Activated naive CD8-positive, alpha-beta T cell treated with anti-CD3 and anti-CD28 coated beads, Interleukin-2, amount 50 U/mL, for 16 hours (primary cell): ENCODE measurements at places on chromosomes 4 and X.
A peak's percentile ranks its signal among the peaks of the same experiment; 100 is the strongest.

GRCh38 chrX:7082556-7082955 is 65.0 kb upstream of the STS start:
- DNase-seq, result no peak

DNA sequence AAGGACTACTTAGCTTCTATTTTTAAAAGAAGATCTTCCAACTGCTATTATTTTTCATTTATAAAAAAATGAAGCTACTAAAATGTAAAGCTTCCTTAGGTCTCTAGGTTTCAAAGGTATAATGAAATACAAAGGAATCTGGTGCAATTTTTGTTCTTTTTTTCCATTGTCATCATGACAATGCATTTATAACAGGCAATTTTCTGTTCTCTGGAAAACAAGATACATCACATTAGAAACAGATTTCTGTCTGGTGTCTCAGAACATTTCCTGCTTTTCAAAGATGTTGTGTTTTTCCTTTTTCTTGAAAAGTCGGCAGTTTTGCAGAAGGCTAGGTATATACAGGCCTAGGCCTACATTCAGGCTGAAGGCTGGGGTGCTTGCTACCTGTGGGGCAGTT is 63.6 kb upstream of the ATP8A1 start:
- no peak for DNase-seq

DNA sequence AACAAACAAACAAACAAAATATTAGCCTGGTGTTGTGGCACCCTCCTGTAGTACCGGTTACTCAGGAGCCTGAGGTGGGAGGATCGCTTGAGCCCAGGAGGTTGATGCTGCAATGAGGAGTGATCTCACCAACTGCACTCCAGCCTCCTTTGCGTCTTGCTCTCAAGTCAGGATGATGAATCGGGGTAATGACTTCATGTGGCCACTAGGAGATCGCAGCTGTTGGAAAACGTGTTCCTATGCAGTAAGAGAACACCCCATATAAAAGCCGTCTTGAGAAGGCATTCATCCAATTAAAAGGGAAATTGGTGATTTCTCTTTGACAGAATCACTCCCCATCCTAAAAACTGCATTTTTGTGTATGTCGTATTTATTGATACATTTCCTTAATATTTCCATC is 6.9 kb downstream of the CCNB3 start:
- no peak for DNase-seq

GRCh38 chrX:133189195-133189594 is 29.0 kb downstream of the TFDP3 start:
- no peak for DNase-seq

- DNase-seq, result no peak
Measured at GRCh38 chrX:9911487-9911886, 55.7 kb upstream of the CLDN34 start.

- DNase-seq, result no peak
Measured at GRCh38 chr4:113368056-113368455, 318.6 kb downstream of the ANK2 start.

DNA sequence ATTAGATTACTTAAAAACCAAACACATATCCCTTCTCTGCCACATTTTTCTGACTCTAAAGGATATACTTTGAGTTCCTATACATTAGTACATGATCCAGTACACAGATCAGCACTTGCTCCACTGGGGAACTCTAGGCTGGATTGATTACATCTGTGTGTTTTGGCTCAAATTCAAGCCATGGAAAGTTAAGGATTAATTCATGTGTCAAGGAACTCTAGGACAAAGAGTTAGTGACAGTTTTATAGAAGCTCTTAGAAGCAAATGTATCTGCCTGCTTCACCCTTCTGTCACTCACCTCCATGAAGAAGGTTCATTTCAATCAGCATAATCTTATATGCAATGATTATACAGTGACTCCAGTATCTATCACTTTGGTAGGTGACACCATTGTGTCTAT is 43.2 kb downstream of the SCFD2 start:
- no peak for DNase-seq

DNA sequence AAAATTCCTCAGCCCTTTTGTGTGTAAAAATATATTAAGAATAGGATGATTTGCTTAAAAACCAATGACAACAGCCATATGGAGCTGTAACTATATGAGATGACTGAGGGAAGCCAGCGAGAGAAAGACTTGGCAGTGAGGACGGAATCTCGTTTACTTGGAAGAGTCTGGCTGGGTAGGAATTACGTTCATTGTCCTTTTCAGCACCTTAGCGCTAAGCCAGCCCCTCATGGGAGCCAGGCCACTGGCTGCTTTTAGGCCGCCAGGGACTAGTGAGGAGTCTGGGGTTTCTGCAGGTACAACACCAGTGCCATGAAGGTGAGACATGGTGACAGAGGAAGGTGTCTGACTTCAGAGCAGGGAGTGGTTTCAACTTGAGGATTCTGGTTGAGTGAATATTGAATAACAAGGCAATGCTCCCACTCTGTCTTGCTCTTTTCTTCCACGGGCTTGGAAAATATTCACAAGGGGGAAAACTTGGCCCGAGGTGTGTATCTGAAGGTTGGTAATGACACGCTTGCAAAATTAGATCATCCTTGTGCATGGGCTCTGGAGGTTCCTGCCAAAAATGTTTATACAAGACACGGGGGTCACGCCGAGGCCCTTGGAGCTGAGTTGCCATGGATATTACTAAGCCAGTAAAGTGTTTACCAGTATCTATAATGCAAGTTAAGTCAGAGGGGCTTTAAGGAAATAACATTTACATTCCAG is 17.4 kb downstream of the KLF3 start:
- DNase-seq, result no peak

DNA sequence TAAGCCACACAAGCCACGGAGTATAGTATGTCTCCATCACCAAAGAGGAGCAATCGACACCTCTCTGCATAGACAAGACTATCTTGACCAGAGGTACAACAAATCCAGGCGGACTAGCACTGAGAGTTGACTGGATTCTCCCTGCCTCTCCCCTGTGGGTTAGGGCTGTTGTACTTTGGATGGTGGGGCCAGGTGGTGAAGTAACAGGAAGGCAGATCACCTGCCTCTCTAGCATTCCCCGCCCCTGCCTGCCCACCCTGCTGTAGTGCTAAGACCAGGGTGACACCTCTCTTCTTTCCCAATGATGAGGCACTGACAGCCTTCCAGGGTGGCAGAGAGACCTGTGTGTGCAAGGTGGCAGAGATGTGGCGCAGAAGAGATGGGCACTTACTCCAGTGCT is 47.5 kb upstream of the TRIM2 start:
- DNase-seq, result no peak

DNA sequence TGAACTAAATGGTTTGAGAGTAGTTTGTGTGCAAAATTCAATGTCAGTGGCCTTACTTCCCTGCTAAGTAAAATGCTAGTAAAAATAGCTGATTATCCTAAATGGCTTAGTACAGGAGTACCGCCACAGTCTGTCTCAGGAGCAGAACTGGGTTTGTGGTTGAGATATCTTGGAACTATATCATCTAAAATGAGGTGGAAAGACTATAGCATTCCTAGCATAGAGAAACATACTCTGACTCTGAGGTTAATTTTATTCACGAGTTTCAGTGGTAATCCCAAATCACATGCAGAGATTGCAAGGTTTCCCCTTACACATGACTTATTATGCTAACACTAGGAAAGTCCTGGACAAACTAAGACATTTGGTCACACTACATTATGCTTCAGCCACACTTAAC is 70.4 kb downstream of the OR13H1 start:
- no peak for DNase-seq

DNA sequence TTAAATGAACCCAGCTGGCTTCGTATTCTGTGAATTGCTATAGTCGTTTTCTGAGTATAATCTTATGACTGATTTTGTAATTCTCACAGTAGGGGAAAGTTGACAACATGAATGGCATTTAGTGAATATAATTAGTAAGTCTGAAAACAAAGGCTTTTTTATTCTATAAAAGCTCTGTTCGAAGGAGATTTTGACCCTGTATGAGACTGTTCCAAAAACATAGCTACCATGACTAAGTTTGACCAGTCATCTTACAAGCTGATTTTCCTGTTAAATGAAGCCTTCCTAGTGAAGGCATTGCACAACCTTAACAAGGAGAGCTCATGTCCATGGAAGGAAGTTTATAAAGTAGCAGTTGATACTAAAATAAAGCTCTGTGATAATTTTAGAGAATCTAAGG is 242.3 kb downstream of the RPA4 start:
- DNase-seq, result no peak

DNA sequence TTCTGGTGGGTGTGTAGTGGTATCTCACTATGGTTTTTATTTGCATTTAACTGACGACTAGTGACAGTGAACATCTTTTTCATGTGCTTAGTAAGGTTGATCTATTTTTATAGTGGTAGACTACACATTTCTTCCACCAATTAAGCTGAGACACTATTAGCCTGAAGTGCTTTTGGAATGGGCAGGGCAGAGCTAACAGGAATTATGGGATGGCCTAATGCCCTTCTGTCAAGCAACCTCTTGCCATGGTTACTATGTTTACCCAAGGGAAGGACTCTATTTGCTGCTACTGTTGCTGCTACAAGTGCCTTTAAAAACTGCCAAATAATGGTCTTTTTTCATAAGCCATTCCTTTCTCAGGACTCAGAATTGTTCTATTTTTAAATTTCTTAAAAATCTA is 676.7 kb upstream of the ACTRT1 start:
- DNase-seq, result no peak

GRCh38 chr4:141099326-141099725 is 33.9 kb downstream of the RNF150 start:
- no peak for DNase-seq

GRCh38 chr4:35771571-35771970 is 472.7 kb downstream of the ARAP2 start:
- no peak for DNase-seq

GRCh38 chr4:185683222-185683621 is 128.8 kb downstream of the SORBS2 start:
- DNase-seq, result no peak

DNA sequence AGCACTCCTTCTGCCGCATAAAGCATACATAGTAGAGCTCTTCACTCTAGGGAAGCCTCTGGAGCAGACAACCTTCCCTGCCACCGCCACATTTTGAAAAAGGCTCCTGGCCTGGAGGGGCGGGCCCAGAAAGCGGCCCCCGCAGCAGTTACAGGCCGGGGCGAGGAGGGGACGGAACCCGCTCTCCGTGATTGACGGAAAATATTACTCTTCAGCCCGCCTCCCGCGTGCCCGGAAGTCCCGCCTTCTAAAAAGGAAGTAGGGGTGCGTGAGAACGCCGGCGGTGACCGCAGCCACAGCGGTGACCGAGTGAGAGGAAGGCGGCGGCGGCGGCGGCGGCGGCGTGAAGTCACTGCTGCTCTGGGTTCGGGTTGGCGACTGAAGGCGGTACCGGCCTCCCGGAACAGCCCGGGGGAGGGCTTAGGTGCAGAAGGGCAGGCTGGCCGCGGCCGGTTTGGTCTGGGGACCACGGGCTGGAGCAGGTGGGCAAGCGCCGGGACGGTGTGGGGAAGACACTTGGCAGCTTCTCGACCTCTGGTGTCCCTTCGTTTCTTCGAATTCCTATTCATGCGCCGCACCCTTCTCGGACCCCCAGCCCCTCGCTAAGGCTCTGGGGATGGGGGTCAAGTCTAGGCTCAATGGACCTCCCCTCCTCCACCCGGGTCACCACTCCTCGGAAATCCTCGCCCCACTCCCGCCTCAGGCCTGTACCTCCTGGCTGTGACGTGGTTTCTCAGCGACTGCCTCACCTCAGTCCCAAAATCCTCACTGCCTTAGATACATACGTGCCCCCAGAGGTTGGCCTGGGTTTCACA is at the start of gene HCCS:
TSS of gene HCCS (plus strand) at position 296 of the 815 bp plus-strand sequence. CDS start 729 bp downstream, outside the sequence.
- DNase-seq, result peak; percentile 56

DNA sequence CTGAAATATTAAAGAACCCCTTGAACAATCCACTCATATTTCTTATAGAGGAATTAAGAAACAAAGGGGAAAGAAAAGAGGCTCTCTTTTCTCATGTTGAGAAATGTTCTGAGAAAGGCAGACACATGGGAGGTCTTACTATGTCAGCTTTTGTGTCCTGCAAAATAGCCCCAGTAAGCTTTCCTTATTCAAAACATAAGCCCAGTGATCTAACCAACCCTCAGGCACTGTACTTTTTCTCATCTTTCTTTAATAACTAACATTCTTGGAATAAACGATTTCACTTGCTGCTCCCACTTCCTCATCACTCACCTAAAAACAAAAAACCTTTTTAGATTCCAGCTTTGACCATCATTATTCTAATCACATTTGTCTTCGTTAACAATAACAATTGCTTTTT is 115.9 kb downstream of the GLRA3 start:
- DNase-seq, result no peak

GRCh38 chr4:8220661-8221450 is 21.8 kb downstream of the SH3TC1 start:
- no peak for DNase-seq

GRCh38 chr4:139602776-139603360 is 46.8 kb upstream of the SETD7 start:
- no peak for DNase-seq

GRCh38 chr4:54800831-54801530 is 143.2 kb downstream of the KIT start:
- DNase-seq, result no peak
